ENCODE measurements at places on chromosomes 6 and 20.

- no peak for DNase-seq
These were observed 27.8 kb downstream of the ASIP start for GRCh38 chr20:34268851-34269636.

DNA sequence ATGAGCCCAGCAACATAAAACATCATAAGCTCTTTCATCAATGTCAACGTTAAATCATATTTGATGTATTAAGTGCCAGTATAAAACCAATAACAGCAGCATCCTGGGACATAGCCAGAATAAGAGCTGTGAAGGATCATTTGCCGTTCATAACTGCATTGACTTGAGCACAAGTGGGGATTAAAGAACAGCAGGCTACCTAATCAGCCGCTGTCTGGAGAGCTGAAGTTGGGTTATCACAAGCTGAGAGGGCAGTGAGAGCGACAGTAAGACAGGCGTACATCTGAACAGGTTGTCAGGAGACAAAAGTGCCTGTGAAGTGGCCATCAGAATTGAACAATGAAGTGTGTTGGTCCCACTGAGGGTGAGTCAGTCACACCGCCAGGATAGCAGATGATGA, 269.6 kb downstream of the GRIK2 start:
- DNase-seq, result no peak

- DNase-seq, result no peak
These were observed 118.2 kb downstream of the CD164 start for GRCh38 chr6:109263873-109264700.

- DNase-seq, result no peak
These were observed 74.8 kb downstream of the ADGRB3 start for GRCh38 chr6:68709882-68710281.

DNA sequence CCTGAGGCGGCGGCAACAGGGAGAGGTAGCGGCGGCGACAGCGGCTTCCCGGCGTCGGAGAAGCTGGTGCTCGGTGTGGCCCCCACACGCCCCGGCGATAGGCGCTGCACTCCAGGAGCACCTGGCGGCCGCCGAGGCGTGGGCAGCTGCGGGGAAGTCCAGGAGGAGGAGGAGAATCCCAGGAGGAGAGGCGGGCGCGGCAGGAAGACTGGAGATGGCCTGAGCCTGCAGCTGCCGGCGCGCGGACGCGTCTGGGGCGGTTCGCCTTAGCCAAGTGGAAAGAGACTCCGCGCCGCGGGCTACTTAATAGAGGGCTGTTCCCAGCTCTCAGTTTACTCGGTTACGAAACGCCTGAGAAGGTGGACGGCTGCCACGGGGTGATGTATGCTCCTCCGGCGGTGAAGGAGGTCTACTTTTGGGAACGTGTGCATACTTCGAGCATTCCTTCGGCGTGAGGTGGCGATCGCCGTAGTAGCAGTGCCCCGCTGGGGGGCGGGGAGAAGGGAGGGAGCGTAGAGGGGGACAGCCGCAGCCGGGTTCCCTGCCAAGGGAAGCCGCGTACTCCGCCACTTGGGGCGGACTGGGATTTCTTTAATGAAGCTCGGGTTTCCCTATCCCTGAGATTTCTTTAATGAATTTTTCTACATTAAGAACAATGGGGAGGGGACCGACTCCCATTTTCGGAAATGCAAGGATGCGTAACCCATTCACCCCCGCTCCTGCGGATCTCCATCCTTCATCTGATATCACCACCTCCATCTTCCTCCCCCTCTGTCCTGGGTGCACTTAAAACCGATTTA, at the start of gene COL12A1:
Gene COL12A1 (minus strand): TSS at position 278 of the 800 bp plus-strand sequence. CDS start 3,261 bp downstream, outside the sequence.
- DNase-seq, result no peak

- DNase-seq, result no peak
These were observed 17.9 kb downstream of the TLDC2 start for GRCh38 chr20:36893801-36894200.

DNA sequence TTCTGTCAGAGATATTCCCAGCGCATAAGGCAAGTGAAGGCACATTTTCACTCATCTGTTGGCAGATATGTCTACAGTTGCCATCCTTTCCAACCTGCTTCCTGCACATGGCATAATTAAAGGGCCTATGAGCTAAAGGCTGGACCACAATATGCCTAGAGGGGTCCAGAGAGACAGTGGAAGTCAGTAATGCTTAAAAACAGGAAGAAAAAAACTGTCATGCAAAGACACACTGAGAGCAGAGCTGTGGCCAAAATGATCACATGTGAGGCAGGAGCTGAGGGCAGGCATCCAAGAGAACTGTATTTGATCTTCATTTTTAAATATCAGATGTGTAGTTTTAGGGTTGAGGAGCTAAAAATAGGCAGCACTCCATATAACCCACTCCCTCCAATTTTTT, 125.0 kb upstream of the BACH2 start:
- DNase-seq, result no peak

GRCh38 chr6:44071670-44072451, 55.4 kb downstream of the MRPL14 start:
- no peak for DNase-seq

GRCh38 chr6:294656-295565, 2.6 kb downstream of the DUSP22 start:
- DNase-seq, result no peak

- DNase-seq, result no peak
These were observed 171.7 kb upstream of the PDE10A start for GRCh38 chr6:165834613-165835259.

- no peak for DNase-seq
These were observed 68.2 kb upstream of the SSTR4 start for GRCh38 chr20:22966787-22967464.

DNA sequence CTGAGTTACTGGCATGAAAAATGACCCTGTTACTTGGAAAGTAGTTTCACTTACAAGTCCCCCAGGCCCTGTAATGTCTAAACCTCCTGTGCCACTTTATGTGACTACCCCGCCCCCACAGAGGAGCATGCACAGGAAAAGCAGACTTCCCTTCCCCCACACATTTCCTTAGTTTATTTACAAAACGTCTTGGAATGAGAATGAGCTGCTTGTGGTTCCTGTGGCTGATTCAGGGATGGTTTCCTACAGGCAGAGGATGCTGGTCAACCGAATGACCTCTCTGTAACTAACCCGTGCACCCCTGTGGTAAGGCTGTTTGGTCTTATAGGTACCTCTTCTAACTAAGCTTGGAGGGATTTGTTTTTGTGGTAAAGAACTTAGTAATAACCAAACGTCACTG, 28.5 kb downstream of the RSPO3 start:
- no peak for DNase-seq

- no peak for DNase-seq
These were observed 80.2 kb downstream of the MLIP start for GRCh38 chr6:54191461-54191860.

DNA sequence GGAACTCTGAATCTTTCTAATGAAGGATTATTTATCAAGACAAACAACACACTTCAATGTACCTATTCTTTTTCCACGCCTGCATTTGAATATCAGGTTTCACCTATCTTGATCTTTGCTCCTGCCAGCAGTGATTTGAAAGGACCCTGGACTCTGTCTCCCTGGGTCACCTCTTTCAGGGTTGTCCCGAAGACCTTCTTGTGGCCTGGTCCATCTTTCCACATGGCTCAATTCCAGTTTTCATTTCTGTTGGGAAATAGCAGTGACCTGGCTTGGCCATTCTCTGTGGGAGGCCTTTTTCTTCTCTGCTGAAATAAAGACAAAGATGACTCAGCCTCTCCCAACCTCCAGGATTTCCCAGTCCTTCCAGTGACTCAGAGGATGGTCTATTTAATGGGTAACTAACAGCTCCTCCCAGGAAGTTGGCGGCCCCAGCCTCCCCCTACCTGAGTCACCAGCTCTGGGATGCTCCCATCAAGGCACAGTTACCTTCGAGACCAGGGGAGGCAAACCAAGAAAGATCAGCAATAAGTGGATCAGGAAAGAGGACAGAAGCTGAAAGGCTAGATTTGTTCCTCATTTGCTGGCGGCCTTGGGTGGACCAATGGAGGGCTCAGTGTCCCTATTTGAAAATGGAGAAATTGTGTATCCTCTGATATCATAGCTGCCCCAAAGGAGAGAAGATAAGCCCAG, 120.2 kb upstream of the RNF24 start:
- DNase-seq, result no peak

GRCh38 chr6:89731924-89732567, 87.5 kb downstream of the MDN1 start:
- DNase-seq, result no peak

- DNase-seq, result no peak
These were observed 49.1 kb downstream of the FOXF2 start for GRCh38 chr6:1438471-1438881.

DNA sequence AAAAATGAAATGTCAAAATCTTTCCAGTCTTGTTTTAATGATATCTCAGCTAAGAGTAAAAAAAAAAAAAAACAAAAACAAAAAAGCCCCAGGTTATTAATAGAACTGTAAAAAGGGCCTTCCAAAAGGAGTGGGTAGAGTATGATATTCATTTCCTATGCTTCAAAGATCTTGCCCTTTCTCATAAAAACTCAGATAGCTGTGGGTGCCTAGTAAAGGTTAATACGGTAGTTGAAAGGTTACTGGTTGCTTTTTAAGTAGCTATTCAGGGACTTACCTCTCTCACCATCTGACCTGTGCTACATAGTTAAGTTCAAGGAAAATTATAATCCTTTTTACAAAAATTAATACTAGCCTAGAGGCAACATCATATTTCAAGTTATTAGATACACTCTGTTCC, 14.9 kb downstream of the TRMT6 start:
- DNase-seq, result no peak

DNA sequence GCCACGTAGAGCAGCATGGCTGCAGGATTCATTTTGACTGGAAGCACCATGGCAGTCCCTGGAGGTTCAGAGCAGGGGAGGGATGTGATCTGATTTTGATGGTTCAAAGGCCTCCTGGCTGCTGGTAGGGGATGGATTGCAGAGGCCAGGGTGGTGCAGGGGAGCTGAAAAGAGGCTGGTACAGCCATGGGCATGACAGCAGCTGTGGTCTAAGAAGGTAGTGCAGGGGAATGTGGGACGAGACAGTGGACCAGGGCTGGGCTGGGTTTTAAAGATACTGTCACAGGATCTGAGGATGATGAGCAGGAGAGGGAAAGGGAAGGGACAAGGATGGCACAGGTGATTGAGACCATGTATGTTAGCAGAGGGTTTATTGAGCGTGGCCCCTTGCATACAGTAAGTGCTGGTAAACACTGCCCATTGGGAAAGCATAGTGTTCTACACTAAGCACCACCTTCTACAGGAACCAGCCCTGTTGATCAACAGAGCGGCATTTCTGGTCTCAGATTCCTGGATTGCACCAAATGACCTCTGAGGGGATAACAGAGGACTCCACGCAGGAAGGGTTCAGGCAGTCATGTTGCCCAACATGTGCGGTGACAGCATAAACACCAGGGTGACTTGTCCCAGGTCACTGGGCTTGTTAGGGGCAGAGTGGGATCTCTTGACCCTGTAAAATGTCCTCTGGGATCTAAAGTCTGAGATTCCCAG, 14.5 kb upstream of the SIRPA start:
- no peak for DNase-seq

DNA sequence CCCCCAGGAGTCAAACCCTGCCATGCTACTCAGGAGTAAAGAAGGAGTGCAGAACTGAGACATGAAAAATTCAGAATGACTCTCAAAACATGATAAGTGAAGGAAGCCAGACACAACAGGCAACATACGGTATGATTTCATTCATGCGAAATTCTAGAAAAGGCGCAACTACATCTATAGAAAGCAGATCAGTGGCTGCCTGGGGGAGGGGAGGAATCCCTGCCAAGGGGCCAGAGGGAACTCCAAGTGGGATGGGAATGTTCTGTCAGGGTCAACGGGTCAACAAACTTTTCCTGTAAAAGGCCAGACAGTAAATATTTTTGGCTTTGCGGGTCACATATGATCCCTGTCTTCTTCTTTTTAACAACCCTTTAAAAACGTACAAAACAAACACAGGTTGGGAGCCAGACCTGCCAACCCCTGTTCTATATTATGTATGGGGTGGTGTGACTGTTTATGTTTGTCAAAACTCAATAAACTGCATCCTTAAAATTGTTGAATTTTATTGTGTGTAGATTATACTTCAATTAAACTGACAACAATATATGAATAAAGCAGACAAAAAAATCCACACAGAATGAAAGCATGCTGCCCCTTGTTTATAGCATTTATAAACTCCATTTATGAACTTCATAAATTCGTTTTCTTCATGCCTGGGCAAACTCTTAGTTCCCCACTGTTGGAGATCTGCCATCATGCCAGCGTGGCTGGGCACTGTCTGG, 56.6 kb upstream of the TRAF3IP2 start:
- no peak for DNase-seq

DNA sequence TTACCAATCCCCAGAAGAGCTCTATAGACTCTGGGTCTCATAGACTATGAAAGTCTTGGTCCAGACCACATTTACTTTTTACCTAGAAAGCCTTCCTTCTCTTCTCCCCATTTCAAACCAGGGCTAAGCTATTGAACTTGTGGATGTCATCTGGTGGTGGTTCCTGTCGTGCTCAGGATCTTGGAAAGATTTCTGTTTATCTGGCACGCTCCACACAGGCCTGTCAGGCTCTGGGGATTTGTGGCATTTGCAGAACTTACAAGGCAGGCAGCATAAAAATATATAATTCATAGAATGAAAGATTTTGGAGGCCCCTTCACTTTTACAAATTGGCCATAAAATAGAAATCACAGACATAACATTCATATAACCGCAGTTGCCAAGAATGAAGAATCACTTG, 188.1 kb downstream of the UST start:
- DNase-seq, result no peak

Measured in activated CD4-positive, CD25-positive, alpha-beta regulatory T cell (primary cell).